ENCODE measurements at places on chromosomes 3 and 15.

DNA sequence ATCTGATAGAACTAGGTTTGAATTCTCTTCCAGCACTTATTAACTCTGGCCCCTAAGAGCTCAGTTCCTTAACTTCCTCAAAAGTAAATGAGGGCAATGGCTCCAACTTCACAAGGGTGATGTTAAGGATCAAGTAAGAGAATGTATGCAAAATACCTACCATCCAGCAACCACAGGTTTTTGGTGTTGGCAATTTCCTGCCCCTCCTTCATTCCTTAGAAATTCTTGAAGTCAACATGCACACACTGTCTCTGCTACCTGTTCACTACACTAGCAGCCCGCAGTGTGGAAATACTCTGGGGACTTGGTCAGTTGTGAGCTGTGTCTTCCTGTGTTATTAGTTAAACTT is 5.0 kb downstream of the ZBED2 start:
- no peak for DNase-seq

DNA sequence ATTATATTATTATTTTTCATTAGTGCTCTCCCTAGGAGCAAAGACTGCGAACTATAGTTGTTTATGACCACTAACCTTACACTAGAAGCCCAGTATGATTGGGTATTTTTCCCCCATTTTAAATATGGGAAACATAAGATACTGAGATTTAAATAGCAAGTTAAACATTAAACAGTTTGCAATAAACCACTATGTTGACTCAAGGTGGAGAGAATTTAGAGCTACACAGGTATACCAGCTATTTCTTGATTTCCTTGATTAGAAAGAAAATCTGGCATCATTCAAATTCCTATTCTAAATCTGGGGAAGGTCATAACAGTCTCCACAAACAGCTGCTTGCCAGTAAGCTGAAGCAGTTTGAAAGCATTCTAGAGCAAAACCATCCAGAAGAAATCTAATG is 863.8 kb upstream of the CFAP20DC start:
- DNase-seq, result no peak

- DNase-seq, result no peak
Measured at GRCh38 chr3:133096900-133097613, 58.9 kb downstream of the TMEM108 start.

DNA sequence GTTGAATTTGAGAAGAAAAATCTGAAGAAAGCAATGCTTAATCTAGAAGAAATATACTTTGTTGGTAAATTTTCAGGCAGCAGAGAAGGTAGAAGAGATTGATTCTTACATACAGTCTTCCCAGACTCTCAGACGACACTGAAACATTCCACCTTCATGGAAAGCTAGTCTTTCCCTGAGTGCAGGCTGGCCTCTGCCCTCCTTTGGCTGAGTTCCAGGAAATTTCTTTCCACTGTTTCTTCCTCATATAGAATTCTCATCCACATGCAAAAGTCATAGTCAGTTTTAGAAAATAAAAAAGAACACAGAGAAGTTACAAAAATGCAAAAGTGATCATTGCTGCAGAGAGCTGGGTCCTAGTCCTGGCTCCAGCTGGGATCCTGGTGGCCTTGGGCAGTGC is 142.5 kb upstream of the PRR23C start:
- no peak for DNase-seq

DNA sequence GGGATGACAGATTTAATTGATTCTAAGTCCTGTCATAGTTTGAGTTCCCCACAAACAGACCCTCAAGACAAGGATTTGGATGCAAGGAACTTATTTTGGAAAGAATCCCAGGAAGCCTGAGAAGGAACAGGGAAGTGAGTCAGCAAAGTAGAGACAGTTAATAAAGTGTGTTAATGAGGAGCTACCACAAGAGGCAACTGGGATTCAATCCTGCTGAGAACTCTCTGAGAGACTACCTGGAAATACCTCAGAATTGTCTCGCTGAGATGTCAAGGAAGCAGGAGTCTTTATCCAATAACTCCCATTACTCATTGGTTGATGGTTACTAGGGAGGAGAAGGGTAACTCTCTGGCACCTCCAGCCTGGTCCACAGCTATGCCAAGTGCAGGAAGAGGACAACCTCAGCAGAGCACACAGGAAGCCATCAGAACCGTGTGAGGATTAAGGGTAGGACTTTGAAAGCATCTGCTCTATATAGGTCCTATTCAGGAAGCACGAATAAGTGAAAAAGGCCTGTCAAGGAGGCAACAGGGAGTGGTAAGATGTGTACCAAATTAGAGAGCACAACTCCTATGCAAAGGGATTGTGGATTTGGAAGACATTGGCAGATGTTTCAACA is 311.1 kb upstream of the KCNH8 start:
- DNase-seq, result no peak

DNA sequence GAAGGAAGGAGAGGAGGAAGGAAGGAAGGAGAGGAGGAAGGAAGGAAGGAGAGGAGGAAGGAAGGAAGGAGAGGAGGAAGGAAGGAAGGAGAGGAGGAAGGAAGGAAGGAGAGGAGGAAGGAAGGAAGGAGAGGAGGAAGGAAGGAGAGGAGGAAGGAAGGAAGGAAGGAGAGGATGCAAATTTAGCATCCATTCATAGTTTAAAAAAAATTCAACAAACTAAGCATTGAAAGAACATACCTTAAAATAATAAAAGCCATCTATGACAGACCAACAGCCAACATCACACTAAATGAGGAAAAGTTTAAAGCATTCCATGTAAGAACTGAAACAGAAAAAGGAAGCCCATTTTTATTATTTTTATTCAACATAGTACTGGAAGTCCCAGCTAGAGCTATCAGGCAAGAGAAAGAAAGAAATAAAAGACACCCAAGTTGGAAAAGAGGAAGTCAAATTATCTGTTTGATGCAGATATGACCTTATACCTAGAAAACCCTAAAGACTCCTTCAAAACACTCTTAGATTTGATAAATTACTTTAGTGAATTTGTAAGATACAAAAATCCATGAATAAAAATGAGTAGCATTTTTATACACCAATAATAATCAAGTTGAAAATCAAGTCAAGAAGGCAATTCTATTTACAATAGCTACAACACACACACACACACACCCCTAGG is 52.2 kb upstream of the FXR1 start:
- no peak for DNase-seq

- no peak for DNase-seq
Measured at GRCh38 chr15:88637436-88637835, 1.4 kb upstream of the ISG20 start.

GRCh38 chr3:13653631-13654279 is 104.8 kb downstream of the FBLN2 start:
- DNase-seq, result no peak

DNA sequence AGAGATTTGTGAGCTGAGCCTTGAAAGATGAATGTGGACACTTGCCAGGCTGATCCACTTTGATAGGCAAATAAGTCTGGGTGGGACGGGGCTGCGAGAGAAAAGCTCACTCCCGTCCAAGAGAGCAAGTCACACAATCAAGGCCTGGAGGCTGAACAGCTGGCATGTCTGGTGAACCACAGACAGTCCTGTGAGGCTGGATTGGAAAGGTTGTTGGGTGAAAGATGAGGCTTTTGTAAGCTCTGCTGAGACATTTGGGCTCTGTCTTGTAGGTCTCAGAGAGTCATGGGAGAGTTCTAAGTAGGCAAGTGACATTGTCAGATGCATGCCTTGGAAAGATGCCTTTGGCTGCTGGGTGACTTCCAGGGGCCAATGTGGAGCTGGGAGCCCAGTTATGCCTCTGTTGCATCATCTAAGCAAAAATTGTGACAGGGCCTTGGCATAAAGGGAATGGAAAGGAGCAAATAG is 38.5 kb downstream of the RPLP1 start:
- no peak for DNase-seq

- no peak for DNase-seq
Measured at GRCh38 chr3:61802772-61803171, 241.4 kb downstream of the PTPRG start.

DNA sequence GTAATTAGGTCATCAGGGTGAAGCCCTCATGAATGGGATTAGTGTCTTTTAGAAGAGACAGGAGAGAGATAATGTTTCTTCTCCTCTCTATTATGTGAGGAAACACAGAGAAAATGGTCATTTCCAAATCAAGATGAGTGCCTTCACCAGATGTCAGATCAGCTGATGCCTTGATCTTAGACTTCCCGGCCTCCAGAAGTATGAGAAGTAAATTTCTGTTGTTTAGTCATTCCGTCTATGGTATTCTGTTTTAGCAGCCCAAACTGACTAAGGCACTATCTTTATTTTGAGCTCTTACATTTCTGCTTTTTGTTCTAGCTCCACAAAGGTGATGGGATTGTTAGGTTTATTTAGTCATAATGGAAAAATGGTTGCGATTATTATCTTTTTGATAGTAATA is 273.2 kb upstream of the GADL1 start:
- no peak for DNase-seq

DNA sequence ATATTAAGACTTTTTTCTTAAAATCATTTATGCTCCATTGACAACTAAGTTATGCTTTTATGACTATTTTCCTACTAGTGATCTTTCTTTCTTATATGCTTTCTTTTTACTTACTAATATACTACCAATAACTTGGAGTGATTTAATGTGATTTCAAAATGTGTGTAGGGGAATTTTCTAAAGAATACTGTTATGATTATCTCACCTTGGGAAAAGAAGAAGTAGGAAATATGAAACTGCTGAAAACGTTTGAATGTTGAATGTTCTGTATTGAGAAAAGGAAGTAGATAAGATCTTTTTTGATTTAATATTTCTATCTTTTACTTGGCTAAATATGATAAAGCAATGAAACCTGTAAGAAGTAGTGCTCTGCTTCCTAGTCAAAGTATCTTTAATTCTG is 7.8 kb upstream of the CD200R1 start:
- no peak for DNase-seq

GRCh38 chr15:42082823-42083604 is 11.3 kb downstream of the PLA2G4D start:
- no peak for DNase-seq

GRCh38 chr3:39721076-39721475 is 88.3 kb upstream of the MYRIP start:
- DNase-seq, result no peak

GRCh38 chr3:31815006-31815405 is 166.1 kb downstream of the OSBPL10 start:
- DNase-seq, result no peak

DNA sequence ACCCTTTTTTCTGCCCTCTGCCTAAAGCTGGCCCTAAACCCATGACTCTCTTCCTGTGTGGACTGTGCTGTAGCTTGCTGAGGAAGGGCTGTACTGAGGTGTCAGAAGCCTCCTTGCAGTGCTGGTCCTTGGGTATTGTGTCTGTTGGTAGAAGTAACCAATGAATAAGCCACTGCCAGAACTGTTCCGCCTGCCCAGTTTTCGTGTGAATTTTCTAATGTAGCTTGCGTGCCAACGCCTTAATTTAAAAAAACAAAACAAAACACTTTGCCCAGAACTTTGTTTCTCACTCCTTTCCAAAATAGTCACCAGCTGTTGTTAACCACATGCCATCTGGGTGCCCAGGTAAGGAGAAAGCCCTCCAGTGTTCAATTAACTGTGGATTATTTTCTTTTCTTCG is 101.9 kb downstream of the KLHL25 start:
- no peak for DNase-seq

DNA sequence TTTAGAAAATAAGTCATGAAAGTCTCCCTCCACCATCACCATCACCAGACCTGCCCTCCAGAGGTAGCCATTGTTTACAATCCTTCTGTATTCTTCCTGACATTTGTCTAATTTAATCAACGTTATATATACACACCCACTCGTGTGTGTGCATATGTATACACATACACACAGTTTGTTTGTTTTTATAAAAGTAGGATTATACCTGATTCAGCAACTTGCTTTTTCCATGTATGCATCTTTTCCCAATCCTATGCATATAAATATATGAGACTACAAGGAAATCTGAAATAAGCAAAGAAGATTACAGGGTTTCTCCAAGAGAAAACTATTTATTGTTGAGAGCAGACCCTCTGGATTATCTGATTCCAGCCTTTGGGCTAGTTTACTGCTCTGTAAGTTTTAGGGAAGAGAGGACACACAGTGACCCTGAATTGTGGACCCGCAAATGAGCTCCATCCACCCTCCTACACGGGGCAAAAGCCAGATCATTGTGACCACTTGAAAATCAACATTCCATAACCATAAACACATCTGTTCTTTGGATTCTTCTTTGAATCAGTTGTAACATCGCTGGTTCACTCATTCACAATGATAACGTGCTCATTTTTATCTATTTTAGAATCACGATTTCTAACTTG is 104.3 kb downstream of the CPN2 start:
- DNase-seq, result no peak

- DNase-seq, result no peak
Measured at GRCh38 chr3:69869643-69870042, 129.9 kb upstream of the SAMMSON start.

- no peak for DNase-seq
Measured at GRCh38 chr3:196138482-196139254, 56.8 kb upstream of the TFRC start.

Measured in stimulated activated CD8-positive, alpha-beta memory T cell treated with anti-CD3 and anti-CD28 coated beads, Interleukin-7, amount 100 ng/mL, for 1 hour (primary cell).